ENCODE measurements at places on chromosomes 5 and 9.

DNA sequence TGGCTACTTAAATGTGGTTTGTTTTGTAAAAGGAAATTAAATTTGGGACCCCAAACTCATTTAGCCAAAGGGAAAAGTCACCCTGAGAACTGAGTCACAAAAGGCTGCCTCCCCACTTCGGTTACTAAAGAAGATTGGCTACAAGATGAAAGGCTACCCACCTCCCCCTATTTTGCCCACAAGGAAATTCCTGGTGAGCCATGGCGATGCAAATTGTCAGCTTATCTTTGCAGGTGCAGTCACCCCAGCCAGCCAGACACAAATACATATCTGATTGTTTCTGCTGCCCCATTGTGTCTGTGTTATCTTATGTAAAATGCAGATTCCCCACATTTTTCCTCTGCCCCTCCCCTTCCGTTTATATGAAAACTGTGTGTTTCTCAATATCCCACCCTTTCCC lies 8.9 kb downstream of the PAEP start:
- DNase-seq: no peak

- DNase-seq: no peak
These were observed 45.2 kb upstream of the NOTCH1 start for GRCh38 chr9:136590821-136591752.

GRCh38 chr9:2208991-2209390 lies 193.8 kb downstream of the SMARCA2 start:
- no peak for DNase-seq

- no peak for DNase-seq
These were observed 34.3 kb downstream of the MTMR12 start for GRCh38 chr5:32278406-32278805.

DNA sequence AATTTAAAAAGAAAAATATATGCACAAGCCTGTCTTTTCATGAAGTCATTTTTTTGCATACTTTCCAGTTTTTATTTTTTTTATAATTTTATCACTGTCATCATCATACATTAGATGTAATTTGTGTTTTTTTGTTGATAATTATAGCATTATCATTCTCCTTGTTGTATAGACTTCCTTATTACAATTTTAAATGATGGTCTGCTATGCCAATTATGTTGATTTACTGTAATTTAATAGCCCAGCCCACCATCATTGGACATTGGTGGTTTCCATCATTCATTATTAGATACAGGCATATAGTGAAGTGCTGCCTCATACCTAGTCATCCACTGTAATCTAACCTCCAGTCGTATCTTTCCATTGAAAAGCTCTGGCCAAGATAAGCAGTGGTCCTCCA lies 3.8 kb upstream of the TJP2 start:
- DNase-seq: no peak

DNA sequence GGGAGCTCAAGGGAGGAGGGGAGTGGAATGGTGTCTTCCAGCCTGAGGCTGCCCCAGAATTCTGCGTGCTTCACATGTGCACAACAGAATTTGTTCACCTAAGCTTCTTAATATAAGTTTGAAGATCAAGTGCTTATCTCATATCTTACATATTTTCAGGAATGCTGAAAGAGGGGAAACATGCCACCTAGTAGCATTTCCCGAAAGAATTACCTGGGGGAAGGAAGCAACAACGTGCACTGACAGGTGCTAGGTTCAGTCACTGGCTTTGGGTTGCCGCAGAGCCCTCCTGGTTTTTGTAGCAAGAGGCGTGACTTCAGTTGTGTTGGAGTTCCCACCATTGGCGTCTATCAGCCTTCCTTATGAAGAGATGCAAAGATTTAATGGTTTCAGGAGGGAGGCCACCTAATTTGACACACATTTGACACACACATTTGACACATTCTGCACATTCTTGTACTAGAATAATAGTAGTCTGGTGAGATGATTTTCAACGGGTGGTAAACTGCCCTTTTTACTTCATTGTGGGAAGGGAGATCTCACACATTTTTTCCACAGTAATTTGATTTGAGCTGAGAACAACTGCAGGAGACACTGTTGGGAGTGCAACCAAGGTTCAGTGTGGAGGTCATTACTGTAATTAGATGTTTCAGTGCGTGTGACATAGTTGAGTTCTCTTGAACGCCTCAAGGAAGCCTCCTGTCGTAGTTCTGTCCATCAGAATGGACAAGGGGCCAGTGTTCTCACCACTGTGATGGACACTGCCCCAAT lies 481.3 kb downstream of the CCDC171 start:
- no peak for DNase-seq

- peak; percentile 19 for DNase-seq
These were observed 18.1 kb downstream of the FGF1 start for GRCh38 chr5:142667831-142668230.

DNA sequence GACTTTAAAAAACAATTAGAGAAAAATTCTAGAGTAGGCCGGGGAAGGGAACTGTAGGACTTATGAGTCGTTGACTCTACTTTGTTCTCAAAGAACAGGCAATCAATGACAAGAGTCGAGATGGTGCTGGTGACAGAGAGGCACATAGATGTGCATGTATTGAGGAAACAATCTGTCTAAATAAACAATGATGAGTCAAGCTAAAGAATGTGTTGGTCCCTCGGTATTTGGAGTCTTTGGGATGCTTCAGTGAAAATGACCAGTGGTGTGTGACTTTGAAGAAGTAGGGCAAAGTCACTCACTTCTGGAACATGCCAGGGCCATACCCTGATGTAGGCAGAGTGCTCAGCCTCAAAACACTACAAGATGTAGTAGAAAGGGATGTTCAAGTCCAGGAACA lies 288.1 kb upstream of the PANK3 start:
- no peak for DNase-seq

DNA sequence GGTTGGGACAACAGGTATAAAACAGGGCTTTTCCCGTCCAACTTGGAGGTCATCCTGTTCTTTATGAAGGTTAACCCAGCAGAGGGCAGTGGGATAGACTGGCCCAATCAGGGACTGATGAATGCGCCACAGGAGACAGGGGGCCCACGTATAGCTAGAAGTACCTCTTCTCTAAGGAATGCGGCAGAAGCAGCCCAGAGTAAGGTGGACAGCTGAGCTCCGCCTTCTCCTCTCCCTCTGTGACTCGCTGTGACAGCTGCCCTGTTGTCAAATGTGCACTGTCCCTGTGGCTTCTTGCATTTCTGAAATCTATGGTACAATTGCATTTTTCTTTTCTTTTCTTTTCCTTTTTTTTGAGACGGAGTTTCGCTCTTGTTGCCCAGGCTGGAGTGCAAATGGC lies 306.6 kb downstream of the FBXL7 start:
- DNase-seq: no peak

DNA sequence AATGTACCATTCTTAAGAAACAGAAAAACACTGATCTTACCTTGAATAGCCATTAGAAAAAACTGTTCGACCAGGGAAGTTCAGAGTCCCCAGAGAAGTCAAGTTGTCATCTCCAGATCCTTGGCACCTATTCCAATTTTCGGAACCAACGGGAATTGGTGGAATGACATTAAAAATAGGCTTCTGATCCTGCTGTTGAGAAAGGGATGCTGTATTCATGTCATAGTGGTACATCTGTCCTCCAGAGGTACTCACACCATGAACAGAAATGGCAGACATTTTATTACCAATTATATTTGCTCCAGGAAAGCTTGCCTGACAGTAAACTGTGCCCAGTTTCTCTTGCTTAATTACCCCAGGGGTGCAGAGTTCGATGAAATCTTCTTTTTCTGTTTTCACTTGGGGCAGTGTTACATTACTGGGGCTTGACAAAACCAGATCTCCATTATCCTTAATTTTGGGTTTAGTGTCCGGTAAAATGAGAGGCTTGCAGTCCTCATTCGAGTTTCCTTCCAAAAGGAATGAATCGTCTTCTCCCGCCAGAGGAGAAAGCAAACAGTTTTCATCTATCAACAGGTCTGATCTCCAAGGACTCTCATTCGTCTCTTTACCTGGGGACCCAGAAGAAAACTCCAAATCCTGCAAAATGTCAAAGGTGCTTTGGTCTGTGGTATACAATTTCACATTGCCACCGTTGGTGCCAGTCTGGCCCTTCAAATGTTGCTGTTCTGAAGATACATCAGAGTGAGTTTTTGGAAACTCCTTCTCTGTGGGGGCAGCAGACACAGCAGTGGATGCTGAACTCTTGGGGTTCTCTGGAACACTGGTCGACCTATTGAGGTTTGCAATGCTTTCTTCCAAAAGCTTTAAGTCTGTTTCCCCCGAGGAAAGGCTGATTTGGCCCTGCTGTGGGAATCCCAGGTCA lies 3.6 kb downstream of the NR3C1 start:
- DNase-seq: no peak

DNA sequence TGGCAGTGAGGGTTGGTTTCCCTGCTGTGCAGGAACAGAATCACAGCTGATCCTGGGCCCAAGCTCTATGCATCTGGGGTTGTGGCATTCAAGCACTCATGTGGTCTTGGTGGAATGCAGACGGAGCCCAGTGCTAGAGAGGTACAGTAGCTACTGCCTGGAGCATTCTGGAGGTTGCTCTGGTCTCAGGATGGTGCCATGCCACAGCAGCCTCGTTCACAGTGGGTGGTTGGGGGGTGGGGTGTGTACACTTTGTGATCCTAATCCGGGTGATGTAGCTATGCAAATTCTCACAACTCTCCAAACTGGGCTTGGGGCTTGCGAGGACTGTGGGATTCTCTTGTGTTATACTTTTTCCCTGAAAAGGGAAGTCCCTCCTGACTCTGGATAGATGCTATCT lies 45.2 kb downstream of the FGD3 start:
- no peak for DNase-seq

DNA sequence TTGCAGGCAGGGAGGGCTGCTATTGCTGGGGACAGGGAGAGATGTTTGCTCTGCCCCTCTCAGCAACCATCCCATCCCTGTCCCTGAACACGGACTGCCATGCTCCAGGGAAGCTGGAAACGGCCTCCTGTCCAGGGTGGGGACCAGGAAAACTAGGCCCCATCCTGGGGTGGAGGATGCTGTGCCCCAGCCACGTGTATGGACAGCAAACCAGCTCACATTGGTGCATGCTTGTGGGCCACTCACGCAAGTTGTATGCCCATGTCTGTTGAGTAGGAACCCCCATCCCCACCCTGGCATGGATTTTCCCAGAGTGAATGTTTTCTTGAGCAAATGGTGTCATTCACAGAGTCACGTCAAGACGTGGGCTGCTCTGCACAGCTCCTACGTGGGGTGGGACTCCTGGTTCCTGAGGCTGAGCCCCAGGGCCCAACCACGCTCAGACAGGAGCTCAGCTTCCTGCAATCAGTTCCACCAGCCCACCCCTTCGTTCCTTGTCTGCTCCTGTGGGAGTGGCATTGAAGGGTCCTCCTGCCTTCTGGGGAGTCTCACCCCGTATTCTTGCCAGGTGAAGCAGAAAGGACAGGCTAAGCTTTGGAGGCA lies 4.6 kb downstream of the UNC5A start:
- DNase-seq: no peak

DNA sequence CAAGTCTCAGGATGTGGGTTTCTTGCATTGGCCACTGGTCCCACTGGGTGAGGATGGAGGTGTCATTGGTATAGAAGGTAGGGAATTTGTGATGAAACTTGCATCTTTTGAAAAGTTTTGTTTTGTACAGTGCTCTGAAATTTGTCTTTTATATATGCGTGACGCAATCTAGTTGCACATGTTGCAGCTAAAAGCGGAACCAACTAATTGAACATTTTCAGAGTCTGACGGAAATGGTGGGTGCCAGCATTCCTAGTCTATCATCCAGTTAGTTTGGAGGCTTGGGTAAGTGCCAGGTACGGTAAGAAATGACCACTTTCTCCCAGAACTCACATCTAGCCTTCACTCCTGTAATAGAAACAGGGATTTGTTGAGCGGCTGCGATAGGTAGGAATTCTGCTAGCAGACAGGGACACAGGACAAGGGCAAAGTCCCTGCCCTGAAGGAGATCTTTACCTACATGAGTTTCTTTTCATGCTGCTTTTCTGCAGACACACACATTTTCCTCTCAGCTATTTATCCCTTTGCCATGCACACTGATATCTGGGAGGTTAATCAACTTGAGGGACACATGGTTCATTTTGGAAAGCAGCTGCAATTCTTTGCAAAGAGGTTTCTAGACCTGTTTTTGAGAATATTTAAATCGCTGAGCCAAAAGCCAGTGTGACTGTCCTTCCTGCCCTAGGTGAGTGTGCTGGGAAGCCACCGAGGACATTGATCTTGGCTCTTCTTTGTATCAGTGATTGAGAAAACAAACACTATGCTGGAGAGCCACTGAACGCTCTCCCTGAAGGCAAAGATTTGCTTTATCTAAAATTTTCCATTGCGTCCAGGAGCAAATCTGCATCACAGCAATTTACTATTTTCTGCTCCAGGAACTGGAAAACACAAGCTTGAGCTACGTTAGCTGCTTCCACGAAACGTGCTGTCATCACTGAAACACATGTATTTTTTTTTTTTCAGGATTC lies 89.7 kb downstream of the DAP start:
- DNase-seq: no peak

DNA sequence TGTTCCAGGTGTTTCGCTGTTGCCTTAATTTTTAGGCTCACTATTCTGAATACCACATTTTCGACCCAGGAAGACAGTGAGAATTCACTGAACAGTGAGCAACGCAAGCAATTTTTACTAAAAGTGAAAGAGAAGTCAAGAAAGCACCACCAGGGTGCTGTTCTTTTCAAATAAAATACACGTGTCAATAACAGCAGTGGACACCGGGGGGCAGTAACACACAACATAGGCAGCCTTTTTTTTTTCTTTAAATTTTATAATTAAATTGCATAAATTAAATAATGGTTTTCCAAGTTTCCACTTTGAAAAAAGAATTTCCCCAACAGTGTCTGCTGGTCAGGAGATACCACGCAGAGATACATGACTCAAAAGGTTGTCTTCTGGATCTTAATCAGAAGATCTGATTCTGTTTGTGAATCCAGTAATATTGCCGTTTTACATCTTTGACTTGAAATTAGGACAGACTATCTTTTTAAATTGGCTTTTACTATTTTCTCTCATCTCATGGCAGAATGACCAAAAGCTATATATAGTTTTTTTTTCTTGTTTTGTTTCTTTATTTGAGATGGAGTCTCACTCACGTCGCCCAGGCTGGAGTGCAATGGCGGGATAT lies 47.1 kb upstream of the SH3GL2 start:
- peak; percentile 81 for DNase-seq

- no peak for DNase-seq
These were observed 39.3 kb upstream of the PTGS1 start for GRCh38 chr9:122331523-122331927.

DNA sequence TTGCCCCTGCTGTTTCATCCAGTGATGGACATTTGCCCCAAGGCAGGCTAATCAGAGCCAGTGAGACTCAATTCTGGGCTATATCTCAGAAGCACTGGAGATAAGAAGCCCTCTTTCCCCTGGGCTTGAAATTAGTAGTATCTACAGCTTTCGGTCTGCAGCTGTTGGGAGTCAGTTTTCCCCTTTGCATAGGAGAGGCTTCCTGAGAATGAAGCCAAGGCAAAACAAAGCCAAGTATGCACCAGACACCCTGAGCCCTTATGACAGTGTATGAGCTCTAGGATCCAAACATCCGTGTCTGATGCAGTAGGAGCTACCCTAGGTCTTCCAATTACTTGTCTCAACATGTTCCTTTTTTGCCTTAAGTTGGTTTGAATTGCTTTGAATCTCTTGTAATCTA lies 79.2 kb upstream of the PANK3 start:
- no peak for DNase-seq

GRCh38 chr5:32428426-32428825 lies 16.1 kb downstream of the ZFR start:
- DNase-seq: no peak

- DNase-seq: no peak
These were observed 167.0 kb downstream of the CRB2 start for GRCh38 chr9:123523001-123523400.

Measured in brain (organoid and tissue), 16 donors.